ENCODE measurements at places on chromosomes 4 and X.
A peak's percentile ranks its signal among the peaks of the same experiment; 100 is the strongest.

DNA sequence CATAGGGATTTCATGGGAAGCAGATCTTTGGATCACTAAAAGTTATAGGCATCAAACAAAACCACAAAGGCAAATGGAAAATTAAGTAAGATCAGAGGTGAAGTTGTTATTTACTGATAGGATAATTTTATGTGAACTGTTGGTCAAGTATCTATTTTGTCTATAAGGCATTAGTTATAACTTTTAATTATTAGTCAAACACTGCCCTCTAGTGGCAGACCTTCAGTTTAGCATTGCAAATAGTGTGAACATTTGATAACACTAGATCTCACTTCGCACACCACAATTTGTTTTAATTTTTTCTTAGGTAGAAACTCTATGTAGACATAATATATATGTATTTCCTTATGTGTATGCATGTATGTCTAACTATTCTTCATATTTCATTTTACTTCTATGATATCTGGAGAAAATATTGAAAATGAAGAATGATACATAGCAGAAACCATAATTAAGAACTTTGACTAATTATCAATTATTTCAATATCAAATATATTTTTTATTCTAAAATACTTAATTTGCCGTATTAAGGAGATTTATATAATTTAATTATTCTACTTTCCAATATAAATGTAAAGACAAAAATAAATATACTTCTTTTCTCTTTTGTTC lies 214.5 kb upstream of the TACR3 start:
- peak; percentile 57 for DNase-seq

GRCh38 chr4:66766557-66766956 lies 778.7 kb downstream of the CENPC start:
- no peak for DNase-seq

DNA sequence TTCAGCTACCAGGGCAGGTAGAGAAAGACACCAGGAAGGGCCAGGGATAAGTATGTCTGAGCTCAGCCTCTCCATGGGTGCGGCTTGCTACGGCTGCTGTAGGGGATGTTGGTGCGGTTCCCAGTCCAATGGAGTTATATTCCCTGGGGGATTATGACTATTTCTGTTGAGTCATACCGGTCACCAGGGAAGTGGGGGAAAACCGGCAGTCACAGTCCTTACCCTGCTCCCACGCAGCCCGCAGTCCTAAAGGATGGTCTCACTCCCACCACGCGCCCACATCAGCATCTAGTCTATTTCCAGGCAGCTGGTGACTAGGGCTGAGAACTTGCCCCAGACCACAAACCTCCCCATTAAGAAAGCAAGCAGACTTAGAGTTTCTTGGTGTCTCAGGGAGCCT lies 191.6 kb downstream of the VEGFC start:
- no peak for DNase-seq

DNA sequence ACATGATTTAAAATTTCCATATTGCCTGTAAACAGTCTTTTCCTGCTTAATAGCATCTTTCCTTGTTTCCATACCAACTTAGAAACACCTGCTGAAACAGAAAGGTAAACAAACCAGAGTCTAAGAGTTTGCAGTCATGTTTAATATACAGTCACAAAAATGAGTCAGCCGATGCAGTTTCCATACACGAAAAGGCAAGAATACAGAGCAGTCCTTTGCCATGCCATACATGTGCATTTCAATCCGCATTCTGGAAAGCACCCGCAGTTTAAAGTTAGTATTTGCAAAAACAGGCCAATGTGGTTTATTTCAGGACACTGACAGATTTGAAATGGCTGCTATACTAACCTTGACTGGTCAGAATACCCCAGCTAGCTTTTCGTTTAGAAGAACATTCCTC lies 32.1 kb downstream of the ASB5 start:
- no peak for DNase-seq

GRCh38 chr4:141771889-141772830 lies 135.8 kb downstream of the IL15 start:
- no peak for DNase-seq

- DNase-seq, result no peak
Observed at GRCh38 chrX:130081421-130082045, 28.8 kb downstream of the ELF4 start.

GRCh38 chr4:78155616-78156105 lies 98.5 kb downstream of the FRAS1 start:
- no peak for DNase-seq

DNA sequence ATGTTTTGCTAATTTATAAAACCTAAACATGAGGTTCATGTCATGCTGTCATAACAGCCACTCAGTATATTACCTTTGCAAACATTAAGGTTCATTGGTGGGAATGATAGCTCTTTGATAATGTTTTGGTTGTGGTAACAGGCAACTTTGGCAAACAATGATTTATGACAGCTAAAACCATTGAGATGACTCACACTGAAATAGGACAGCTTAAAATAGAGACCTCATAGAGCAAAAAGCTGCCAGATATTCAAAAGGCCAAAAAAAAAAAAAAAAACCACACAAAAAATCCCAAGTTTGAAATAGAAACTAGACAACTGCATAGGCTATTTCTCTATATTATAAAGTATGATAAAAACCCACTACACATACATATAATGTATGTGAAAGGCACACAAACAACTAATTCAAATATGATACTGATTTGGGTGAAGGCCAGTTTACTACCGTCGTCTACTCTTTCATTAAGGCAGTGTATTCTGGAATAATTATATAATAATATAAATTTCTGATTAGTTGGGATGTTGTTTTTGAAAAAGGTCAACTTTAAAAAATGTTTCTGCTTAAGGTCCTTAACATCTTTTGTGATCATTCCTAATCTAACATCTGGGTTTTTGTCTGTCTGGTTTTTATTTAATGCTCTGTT lies 646.0 kb upstream of the PITX2 start:
- no peak for DNase-seq

DNA sequence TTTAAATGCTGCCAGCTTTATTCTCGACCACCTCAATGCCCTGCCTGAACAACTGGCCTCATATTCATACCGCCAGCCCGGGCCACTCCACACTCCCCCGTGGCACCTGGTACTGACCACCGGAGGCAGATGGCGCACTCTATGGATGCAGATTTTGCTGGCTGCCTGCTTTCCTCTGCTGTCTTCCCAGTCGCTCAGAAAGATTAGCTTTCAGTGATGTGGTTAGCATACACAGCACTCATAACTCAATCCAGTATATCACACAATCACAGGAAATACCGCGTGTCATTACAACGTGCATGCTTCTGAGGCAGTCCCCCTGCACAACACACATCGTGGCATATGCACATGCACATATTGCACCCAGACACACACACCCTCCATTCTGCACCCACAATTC lies 147.2 kb upstream of the BCOR start:
- no peak for DNase-seq

DNA sequence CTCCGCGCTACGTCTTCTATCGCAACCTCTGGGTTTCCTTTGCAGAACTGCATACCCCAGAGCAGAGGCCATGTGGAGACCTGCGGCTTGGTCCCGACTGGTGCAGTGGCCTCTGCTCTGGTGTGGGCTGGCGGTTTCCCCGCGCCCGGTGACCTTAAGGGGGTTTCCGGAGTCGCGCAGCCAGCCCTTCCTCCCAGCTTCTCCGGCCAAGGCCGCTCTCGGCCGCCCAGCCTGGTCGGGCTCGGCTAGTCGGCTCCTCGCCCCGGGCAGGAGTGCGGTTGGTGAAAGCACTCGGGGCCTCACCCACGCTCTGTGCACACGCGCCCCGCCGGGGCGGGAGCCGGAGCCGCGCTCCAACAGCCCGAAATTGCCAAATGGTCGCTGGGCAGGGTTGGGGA lies 84.9 kb downstream of the BCOR start:
- no peak for DNase-seq

- no peak for DNase-seq
Observed at GRCh38 chr4:103719105-103719829, 518 bp downstream of the TACR3 start.

DNA sequence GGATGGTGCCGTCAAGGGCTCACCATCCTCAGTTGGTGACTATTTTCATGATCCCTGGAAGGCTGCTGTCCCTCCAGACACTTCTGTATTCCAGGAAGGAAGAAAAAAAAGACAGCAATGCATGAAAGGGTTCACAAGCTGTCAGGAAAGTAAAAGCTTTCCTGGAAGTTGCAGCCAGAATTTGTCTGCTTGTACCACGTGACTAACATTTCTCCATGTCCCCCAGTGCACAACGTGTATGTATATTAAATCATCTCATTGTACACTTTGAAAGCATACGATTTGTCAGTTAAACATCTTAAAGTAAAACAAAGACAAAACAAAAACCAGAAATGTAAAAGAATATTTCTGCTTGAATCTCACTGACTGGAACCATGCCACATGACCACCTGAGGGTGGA lies 127.4 kb upstream of the CLNK start:
- DNase-seq, result no peak

DNA sequence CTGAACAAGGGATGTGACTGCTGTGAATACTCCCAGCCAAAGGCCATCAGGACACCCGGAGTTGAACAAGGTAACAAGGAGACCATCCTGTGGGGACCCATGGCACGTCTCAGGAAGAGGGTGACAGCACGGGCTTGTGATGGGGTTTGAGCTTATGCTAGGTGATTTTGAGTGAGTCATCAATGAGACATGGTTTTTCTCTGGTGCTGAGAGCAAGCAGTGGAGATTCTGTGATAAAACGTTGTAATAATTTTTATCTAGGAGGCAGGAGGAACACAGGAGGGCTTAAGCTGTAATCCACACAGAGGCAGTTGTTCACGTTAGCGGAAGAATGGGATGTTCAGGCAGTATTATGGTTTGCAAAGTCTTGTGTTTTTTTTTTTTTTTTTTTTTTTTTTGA lies 36.0 kb downstream of the TRIML1 start:
- DNase-seq, result no peak
